ENCODE measurements at places on chromosomes 3 and 15.

DNA sequence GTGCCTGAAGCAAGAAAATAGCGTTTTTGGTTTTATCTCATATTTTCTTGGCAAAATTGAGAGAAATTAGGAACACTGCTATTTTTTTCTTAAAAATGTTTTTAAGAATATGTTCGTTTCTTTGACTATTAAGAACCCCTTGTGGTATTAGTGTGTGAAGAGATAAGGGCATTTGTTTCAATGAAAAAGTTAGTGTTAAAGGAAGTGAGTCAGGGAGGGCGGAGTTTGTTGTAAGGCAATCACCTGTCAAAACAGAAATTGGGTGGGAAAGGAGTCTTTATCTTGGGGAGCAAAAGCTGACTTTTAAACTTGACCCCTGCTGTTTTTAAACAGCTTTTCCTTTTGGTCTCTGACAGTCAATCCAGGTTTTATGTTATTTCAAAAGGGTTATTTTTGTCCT is 4.2 kb downstream of the RAP2B start:
- DNase-seq, result no peak

- no peak for DNase-seq
Measured at GRCh38 chr15:63402498-63403253, 21.0 kb upstream of the CA12 start.

GRCh38 chr3:25442486-25442885 is 14.4 kb downstream of the RARB start:
- no peak for DNase-seq

DNA sequence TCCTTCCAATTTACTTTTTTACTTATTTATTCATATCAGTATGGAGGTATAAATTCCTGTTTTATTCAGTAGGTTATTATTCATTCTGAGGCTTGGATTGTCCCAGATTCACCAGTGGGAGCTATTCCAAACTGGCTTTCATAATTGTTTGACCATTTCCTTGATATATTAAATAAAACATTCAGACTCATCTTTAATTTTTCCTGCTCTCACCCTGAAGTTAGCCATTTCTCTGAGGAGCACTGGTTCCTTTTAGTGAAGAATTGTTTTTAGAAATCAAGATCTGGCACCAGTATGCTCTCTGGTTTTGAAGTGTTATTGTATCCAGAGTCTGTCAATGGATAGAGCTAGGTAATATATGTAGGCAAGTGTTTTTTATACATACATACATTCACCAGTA is 66.9 kb upstream of the DCBLD2 start:
- no peak for DNase-seq

- no peak for DNase-seq
Measured at GRCh38 chr15:79682285-79682684, 214.5 kb downstream of the MTHFS start.

DNA sequence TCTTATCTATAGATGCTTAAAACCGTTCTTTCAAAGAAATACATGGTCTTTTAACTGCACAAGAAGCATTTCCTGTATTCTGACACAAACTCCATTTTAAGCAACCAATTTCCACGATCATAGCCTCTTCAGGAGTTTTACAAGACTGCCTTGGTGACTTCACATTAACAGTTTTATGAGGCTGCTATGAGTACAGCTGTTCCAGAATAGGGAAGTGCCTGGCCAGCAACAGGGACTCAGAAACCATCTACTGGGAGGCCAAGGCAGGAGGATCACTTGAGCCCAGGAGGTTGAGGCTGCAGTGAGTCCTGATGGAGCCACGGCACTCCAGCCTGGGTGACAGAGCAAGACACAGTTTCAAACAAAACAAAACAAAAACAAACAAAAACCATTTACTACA is 78.4 kb downstream of the B3GNT5 start:
- DNase-seq, result no peak

DNA sequence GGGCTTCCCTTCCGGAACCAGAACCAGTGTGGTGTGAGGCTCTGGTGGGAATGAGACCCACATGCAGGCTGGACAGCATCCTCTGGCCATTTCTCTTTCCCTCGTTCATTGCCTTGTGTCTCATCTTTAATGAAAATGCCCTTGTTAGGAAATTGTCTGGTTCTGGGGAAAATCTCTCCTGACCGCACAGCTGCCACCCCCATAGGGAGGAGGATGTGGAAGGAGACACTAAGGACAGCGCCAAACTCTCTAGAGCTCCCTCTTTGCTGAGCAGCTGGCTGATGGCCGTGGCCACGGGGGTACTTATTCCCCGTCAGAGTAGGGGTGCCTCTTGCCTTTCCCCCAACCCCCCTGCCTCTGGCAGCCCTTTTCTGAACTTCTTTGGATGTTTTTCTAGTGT is 297.6 kb upstream of the C2CD4B start:
- DNase-seq, result no peak

GRCh38 chr3:130907966-130908365 is 14.1 kb downstream of the ATP2C1 start:
- DNase-seq, result no peak

GRCh38 chr3:16024548-16024947 is 149.9 kb upstream of the GALNT15 start:
- DNase-seq, result no peak

DNA sequence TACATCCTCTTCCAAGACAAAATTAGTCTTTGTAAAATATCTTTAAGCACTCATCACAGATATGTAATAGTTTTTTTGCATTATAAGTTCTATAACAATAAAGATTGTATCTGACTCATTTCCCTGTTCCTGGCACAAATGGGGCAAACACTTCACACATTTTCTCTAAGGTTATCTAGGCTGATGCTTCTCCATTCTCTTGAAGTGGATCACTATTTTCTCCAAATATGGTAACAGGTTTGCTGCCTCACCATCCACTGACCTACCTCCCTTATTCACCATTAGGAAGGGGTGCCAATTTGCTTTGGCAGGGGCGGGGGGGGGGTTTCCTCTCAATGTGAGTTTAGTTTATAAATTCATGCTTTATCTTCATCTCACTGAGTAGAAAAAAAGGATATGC is 767.7 kb upstream of the LMCD1 start:
- no peak for DNase-seq

DNA sequence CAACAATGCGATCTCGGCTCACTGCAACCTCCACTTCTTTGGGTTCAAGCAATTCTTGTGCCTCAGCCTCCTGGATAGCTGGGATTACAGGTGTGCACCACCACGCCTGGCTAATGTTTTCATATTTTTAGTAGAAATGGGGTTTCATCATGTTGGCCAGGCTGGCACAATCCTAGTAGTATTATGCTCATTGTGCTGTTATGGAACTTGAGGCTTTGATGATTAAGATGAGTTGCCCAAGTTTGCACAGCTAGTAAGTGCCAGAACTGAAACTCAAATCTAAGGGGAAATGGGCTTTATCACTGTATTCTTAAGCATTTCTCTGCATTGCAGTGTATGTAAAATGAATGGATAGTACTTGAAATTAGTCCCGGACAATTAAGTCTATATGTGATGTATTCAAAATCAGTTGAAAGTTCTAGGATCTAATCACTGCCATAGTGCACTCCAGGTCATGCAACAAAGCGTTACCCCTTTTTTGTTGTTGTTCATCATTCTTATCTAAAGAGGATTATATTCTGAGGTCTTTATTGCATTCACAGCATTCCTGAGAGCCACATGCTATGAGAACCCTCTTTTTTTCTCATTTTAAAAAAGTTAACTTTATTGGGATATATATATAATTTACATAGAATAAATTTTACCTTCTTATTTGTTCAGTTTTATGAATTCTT is 378.7 kb upstream of the CNTN6 start:
- DNase-seq, result no peak

DNA sequence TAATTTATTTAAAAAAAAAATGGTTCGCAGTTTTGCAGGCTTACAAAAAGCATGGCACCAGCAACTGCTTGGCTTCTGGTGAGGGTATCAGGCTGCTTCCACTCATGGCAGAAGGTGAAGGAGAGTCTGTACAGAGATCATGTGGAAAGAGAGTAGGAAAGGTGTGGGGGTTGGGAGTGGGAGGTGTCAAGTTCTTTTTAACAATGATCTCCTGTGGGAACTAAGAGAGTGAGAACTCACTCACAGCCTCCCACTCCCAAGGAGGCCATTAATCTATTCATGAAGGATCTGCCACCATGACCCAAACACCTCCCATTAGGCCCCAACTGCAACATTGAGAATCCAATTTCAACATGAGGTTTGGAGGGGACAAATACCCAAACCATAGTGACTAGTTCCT is 21.1 kb upstream of the ACTL6A start:
- no peak for DNase-seq

DNA sequence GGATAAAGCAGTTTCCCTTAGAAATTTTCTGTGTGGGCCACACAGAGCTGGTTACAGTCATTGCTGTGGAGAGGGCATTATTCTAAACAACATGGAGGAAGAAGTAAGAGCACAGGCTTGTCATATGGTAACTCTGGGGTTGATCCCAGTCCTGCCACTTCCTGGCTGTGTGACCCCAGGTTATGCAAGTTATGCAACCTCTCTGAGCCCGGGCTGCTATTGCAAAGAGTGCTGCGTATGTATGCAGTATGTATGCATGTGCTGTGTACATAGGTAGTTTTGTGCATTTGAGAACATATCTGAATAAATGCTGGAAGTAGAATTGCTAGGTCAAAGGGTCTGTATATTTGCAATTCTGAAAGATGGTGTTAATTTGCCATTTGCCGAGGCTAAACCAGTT is 9.2 kb downstream of the SPSB4 start:
- no peak for DNase-seq

DNA sequence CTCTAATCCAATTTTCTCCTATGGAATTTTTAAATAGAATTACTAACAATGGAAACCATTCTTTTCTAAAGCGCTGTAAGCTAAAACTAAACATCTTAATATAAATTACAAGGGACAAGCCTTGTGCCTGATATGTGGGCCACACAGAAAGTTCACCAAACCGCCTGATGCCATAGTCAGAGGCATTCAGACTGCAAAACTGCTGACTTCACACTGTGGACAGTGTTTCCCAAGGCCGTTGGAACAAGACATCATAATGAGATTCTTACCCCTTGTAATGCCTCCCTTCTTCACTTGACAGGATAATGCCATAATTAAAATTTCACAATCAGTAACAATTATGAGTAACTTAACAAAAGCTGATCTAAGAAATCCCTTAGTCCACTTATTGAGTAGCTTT is 14.9 kb downstream of the SH3GL3 start:
- DNase-seq, result no peak

GRCh38 chr3:149648525-149648924 is 9.3 kb downstream of the WWTR1 start:
- no peak for DNase-seq

GRCh38 chr3:183427876-183428446 is 458 bp downstream of the MCF2L2 start:
- DNase-seq, result no peak

- DNase-seq, result no peak
Measured at GRCh38 chr15:40247406-40247971, 8.6 kb downstream of the PAK6 start.

DNA sequence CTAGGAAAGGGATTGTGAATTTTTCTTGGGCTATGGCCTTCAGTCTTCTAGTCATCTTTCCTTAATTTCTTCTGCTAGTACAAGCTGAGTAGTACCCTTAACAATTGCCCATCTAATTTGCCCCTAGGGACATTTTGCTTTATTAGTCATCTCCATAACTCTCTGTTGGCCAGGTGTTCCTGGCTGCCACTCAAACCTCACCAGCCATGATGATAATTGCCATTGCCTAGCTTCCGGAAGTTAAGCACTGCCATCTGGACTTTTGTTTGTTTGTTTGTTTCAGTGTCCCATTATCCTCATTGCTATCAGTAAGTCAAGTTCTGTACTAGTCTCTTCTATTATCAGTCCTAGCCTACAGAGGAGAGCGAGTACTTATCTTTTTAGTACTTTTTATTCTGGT is 36.6 kb upstream of the UBL7 start:
- DNase-seq, result peak; percentile 59

DNA sequence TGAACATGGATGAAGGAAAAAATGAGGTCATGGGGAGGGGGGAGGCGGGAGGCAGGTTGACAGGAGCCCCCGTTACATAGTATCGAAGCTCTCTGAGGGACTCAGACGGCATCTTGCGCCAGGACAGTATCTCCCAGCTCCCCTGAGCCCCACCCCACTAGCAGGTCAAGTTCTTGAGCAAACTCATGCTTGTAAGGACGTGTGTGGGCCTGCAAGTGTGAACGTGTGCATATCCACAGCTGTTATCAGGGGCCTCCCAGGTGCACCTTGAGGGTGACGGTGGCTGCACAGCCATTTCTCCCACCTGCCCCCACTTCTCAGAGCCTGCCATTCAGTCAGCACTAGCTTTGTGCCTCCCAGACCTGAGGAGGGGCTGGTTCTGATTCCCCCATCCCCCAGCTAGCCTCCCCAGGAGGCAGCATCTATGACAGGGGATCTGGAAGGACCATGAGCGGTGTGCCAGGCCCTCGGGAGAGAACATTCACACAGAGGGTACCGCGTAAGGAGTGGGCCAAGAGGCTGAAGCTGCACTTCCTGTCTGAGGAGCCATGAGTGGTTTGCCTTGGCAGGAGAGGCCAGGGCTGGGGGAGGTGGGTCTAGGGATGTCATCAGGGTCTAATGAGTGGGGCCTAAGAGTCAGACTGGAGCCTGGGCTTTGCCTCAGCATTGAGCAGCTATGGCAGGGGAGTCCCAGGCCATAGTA is 2.9 kb downstream of the SEMA3F start:
- DNase-seq, result no peak

- DNase-seq, result no peak
Measured at GRCh38 chr3:146160321-146160963, 542 bp downstream of the PLOD2 start.

GRCh38 chr3:171345107-171345843 is 114.9 kb downstream of the TNIK start:
- DNase-seq, result no peak

- DNase-seq, result no peak
Measured at GRCh38 chr3:138479438-138479863, 45.0 kb downstream of the ESYT3 start.

DNA sequence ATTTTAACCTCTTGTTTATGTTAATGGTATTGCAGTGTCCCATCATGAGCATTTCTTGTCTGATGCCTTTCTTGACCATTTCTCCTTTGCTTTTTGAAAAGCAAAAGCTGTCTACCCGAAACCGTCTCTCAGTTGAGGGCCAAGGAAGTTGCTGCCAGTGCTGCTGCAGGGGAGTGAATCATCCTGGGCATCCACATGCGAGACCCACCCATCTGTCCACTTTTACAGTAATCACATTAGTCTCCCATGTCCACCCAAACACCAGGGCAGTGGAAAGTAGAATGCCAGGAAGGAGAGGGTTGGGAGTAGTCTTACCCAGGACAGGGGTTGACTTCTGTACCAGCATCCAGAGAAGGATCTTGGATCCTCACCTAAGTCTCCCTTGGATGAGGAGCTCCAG is 48.6 kb upstream of the TEX264 start:
- DNase-seq, result no peak

DNA sequence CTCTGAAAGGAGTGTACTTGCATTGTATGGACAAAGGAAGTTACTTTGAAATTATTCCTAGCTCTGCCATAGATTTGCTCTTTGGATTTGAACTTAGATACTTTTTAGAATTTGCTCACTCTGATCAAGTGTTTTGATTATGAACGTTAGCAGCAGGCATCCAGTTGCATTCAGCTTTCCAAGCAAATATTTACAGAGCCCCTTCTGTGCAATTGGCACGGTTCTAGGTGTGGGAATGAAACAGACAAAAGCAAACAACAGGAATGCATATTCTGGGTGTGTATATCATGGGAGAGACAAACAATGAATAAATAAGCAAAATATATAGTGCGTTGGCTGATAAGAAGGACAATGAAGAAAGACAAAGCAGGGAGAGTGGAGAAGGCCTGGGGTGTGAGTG is 125.5 kb upstream of the ADAMTS9 start:
- no peak for DNase-seq

- DNase-seq, result no peak
Measured at GRCh38 chr3:17800232-17800631, 57.8 kb upstream of the TBC1D5 start.

GRCh38 chr3:20546636-20547035 is 360.6 kb upstream of the SGO1 start:
- DNase-seq, result no peak

All from LNCaP clone FGC (cell line).